Ovary (tissue), 10 donors: ENCODE measurements at places on chromosomes 12 and 14.
A peak's percentile ranks its signal among the peaks of the same experiment; 100 is the strongest.

GRCh38 chr12:88952562-88952942 lies 372.3 kb upstream of the KITLG start:
- no peak for DNase-seq

DNA sequence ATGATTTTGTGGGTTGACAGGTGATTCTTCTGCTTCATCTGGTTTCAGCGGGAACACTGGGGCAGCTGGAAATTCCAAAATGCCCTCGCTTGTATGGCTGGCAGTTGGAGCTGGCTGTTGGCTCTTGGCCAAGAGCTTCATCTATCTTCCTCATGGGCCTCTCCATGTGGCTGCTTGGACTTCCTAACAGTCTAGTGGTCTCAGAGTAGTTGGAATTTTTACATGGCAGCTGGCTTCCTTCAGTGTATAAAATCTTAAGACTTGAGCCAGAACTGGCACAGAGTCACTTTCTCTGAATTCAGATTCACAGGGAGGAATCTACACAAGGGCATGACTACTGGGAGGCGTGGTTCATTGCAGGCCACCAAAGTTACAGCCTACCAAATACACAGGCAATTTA lies 204.9 kb upstream of the RMST start:
- no peak for DNase-seq

- peak; percentile 58 for DNase-seq
Measured at GRCh38 chr14:50045039-50045711, 71.2 kb downstream of the VCPKMT start.

- DNase-seq, result no peak
Measured at GRCh38 chr14:36479344-36479743, 40.7 kb downstream of the NKX2-1 start.

GRCh38 chr14:95910628-95911027 lies 34.0 kb downstream of the TUNAR start:
- DNase-seq, result no peak

DNA sequence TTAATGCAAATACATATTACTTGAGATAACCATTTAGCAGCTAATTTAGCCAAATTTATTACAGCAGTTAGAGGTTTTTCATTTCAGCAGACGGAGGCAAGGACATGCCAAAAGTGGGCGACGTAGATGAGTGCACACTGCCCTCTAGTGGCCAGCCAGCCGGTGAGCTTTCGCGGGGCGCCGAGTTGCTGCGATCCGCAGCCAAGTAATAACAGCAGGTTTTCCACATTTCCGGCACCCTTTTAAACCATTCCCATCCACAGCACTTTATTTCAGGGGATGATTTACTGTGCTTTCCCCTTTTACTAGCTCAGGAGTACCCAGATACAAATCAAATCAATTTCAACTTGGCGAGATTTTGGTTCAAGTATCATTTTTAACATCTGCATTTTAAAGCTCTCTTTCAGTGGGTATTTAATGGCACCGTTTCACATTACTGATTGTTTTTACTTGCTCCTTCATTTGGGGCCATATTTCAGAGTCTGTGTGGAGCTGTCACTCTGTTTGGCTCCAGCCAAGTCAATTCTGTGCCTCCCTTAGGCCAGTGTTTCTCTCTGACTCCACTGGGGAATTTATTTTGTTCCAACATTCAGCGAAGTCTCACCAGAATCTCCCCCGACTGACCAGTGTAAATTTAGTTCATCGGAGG lies 158.0 kb downstream of the EGLN3 start:
- peak; percentile 82 for DNase-seq

DNA sequence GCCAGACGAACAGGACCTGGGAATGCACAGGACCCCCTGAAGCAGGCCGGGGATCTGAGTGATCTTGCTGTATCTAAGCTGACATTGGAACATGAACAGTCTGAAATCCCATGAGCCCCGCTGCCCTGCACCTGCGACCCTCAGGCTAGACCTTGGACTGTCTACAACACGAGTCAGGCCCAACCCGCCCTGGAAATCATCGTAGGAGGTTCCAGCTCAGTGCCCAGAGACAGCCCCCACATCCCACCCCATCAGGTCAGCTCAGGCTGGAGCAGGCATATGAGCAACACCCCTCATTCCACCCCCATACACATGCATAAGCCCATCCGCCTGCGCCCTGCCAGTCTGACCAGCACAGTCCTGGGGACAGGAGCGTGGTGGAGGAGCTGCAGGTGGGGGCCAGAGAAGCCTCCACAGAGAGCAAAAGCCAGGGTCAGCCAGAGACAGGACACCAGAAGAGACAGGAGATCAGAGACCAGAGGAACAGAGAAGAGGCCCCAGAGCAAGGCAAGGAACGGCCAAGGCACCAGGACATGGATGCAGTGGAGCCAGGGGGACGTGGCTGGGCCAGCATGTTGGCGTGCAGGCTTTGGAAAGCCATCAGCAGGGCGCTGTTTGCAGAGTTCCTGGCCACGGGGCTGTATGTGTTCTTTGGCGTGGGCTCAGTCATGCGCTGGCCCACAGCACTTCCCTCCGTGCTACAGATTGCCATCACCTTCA lies at the start of gene AQP6:
AQP6 (plus strand) TSS at position 307 of the 720 bp plus-strand sequence; CDS start at position 534, 227 bp downstream.
- no peak for DNase-seq

DNA sequence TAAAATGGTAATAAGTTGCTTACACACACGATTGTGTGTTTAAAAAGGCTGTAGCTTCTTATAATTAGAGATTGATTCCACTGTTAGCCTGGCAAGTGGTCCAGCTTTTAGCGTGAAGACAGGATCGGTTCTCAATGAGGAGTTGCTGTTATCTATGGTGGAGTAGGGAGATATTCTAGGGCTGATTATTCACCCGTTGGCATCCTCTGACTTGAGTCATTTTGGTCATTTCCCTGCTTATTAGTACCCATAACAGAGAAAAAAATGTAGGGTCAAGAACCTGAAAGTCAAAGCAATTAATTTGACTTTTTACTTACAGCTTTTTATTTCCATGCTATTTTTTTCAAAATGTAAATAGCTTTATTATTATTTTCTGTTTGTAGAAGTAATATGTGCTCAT lies 76.0 kb downstream of the KCNK13 start:
- no peak for DNase-seq

- DNase-seq, result no peak
Measured at GRCh38 chr12:2691006-2691344, 103.8 kb upstream of the FKBP4 start.

DNA sequence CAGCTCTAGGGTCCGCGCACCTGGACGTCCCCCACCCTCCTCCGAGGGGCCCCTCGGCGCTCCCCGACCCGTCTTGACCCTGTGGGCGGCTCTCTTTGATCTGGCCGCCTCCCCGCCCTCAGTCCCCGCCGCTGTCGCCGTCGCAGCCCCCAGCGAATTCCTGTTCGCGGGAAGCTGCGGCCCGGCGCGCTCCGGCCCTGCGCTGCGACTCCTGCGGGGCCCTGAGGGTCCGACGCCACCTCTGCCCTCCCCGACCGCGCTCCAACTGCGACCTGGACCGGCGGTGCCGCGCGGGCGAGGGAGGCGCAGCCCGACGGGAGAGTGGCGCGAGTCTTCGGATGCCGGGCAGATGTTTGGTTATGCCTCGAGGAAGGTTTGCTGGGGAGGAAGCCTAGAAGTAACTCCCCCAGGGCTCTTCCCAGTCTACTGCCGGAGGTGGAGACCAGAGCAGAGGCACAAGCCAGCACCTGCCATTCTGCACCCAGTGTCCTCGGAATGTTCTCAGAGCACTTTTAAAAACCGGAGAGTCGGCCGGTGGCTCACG lies 440 bp upstream of the ISM2 start:
- DNase-seq, result no peak

GRCh38 chr12:108921946-108922345 lies 42.1 kb downstream of the DAO start:
- no peak for DNase-seq

DNA sequence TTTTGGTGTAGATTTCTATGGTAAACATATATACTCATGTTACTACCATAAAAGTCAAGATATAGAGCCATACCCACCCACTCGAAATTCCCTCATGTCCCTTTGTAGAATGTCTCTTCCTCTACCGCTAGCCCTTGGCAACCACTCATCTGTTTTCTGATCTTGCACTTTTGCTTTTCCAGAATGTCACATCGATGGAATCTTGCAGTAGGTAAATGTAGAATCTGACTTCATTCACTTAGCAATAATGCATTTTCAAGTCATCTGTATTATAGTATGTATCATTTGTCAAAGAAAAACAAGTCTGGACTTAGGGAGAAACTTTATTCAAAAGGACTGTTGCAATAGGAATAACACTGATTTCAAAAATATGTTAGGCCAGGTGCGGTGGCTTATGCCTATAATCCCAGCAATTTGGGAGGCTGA lies 19.3 kb upstream of the CLEC2D start:
- DNase-seq, result no peak

- no peak for DNase-seq
Measured at GRCh38 chr14:92190768-92191167, 69.0 kb downstream of the CPSF2 start.
